Breast epithelium (tissue), 4 donors: ENCODE measurements at places on chromosomes 1 and 21. TPM values are rescaled to one million over a fixed set of nuclear protein-coding genes. Genes with fewer than 3 reads are reported as not detected.

INSRR gene
- total RNA-seq, result not detected

DNA sequence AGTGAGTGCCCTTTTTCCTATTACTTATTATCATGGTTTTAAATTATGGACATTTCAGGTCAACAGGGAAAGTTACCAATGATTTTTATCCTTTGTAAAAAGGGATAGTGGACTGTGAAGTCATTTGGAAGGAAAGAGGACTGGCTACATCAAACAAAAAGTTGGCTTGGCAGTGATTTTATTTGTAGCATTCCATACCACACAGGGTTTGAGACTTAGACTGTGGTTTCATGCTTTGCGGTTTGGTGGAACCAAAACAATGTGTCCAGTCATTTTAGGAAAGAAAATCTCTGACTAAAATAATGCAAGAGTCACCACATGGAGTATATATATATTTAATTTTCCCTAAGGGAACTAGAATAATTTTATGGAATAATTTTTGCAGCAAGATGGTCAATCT, 239.5 kb downstream of the HMCN1 start:
- no peak overlapping the region for H3K27ac ChIP-seq
- no peaks in the 10 kb centered on the region for H3K4me1 ChIP-seq
- no peak overlapping the region for H3K4me3 ChIP-seq
- no peaks in the 10 kb centered on the region for H3K27me3 ChIP-seq

PI4KB gene
- total RNA-seq, result 59.2 TPM

FAM110D gene
- total RNA-seq, result 9.1 TPM

GRCh38 chr1:202197653-202198365, 4.2 kb downstream of the LGR6 start:
- peaks cover 4% of the 10 kb centered on the region for H3K4me1 ChIP-seq
- no peak for DNase-seq
- no peak overlapping the region for H3K27ac ChIP-seq
- H3K4me3 ChIP-seq, result no peak overlapping the region
- no peaks in the 10 kb centered on the region for H3K36me3 ChIP-seq

DNA sequence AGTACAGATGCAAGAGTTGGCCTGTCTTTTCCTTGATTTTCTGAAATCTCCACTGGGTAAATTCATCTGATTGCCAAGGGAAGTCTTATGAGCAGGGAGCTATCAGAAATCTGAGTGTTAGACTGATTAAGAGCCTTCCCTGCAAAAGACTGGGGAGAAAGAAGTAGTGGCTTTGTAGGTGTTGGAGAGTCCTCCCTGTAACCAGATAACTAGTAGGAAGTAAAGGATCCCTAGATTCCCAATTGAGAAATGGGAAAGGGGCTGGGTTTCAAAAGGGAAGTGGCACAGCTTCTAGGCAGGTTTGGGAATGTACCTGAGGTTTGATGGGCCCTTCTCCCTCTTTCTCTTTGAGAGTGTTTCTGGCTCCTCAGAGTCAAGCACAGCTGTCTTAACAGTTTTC, 2.1 kb downstream of the TLCD4 start:
- no peak overlapping the region for H3K27ac ChIP-seq
- no peak for DNase-seq

DNA sequence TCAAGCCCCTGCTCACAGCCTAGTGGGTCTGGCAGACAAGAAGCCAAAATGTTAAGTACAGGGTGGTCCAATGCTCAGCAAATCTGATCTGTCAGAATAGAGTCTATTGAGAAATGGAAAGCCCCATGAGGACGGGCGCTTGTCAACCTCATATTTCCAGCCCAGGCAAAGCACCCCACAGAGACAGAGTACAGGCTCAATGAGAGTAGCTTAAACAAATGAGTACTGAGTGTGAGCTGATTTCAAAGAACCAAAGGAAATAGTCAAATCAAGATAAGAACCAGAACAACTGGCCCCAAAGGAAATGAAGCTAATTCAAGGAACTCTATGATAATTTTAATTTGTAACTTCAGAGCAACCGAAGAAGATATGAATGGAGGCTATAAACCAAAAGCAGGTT, 44.6 kb upstream of the SLC30A1 start:
- no peaks in the 10 kb centered on the region for H3K36me3 ChIP-seq
- H3K27me3 ChIP-seq, result no peaks in the 10 kb centered on the region
- no peak overlapping the region for H3K27ac ChIP-seq
- DNase-seq, result no peak

GRCh38 chr1:156090840-156091188, 8.5 kb upstream of the MEX3A start:
- no peaks in the 10 kb centered on the region for H3K36me3 ChIP-seq
- H3K4me3 ChIP-seq, result no peak overlapping the region
- DNase-seq, result peak; percentile 94
- no peak overlapping the region for H3K27ac ChIP-seq

LHX4 gene
- total RNA-seq, result not detected

DNA sequence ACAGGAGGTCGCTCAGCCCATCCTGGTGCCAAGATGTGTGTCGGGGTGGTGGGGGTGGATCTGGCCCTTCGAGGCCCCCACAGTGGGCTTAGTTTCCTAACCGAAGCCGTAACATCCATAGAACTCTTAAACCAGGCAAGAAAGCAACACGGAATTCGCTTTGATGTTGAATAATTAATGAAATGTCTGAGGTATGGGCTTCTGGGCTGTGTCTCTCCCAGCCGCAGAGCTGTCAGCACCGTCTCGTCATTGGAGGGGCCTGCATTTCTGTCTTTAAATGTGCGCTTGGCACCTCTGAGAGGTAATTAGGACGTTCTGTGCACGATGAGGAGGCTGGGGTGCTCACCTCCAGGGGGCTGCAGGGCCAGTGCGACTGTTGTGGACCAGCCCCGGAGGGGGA, 13.3 kb upstream of the PLCH2 start:
- no peak overlapping the region for H3K27ac ChIP-seq
- no peaks in the 10 kb centered on the region for H3K36me3 ChIP-seq
- H3K4me1 ChIP-seq, result no peaks in the 10 kb centered on the region
- DNase-seq, result no peak
- no peak overlapping the region for H3K4me3 ChIP-seq

DNA sequence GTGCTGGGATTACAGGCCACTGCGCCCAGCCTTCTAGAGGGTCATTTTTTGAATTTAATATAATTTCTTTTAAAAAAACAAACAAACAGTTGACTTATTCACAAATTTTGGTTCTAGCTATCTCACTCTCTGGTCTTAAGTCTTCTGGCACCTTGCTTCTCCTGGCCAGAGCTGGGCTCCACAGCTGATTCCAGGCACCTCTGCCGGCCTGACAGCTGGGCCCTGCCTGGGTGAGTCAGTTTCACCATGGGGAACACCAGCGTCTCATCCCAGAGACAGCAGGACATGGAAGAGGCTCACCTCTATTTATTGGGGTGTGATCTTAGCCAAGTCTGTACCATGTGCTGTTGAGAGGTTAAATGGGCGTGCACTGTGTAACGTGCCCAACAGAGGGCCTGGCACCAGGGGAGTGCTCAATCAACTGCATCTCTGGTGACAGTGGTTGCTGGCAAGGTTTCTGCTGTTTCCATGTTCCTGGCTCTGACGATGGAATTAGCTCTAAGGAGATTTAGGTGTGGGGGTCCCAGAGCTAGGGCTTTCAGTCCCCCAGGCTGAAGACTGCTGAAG, 956 bp downstream of the CPLANE2 start:
- no peaks in the 10 kb centered on the region for H3K27me3 ChIP-seq
- peak overlapping the region; percentile 49 for H3K4me3 ChIP-seq
- peak overlapping the region; percentile 96 for H3K27ac ChIP-seq
- no peak for DNase-seq
- peaks cover 5% of the 10 kb centered on the region for H3K4me1 ChIP-seq

DNA sequence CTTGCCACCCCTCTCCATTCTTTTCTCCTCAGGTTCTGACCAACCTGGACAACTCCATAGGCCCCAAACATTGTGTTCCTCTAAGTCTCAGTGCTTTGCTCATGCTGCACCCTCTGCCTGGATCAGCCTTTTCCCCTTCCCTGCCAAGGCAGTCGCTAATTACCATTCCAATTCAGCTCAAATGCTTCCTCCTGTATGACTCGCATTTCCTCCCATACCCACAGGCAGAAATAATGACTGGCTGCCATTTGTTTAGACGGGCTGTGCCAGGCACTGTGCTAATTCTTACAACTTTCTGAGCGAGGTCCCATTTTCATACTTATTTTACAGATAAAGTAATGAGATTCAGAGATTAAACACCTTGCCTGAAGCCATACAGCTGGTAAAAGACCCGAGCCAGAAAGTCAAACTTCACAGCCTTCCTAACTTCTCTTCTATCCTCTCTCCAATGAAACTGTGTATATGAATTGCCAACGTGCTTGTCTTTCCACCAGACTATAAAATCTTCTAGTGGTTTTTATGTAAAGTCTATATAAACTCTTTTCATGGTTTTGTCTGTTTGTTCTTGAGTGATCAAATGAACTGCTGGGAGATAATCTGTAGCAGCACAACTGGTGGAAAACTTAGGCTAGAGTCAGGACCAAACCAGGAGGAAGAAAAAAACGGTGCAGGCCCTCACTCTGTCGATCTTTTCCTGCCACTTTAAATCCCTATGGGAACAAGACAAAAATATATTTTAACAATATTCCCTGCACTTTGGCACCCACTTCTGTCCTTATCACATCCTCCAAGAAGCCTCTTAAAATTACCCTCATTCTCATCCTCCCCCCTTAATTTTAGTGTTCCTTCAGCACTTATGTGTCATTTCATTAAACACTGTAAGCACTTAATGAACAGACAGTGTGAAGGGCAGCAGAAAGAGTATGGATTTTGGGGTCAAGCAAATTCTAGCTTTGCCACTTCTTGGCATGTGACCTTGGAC, 33.7 kb downstream of the RAB3B start:
- H3K36me3 ChIP-seq, result no peaks in the 10 kb centered on the region
- H3K27ac ChIP-seq, result no peak overlapping the region
- no peak for DNase-seq
- H3K27me3 ChIP-seq, result no peaks in the 10 kb centered on the region
- no peak overlapping the region for H3K4me3 ChIP-seq

MAP3K21 gene
- total RNA-seq, result 9.5 TPM

- no peak for DNase-seq
- no peaks in the 10 kb centered on the region for H3K27me3 ChIP-seq
- no peaks in the 10 kb centered on the region for H3K4me1 ChIP-seq
- no peak overlapping the region for H3K27ac ChIP-seq
- no peaks in the 10 kb centered on the region for H3K36me3 ChIP-seq
These were observed 57.4 kb downstream of the ARHGEF16 start for GRCh38 chr1:3511856-3512255.

- no peak overlapping the region for H3K4me3 ChIP-seq
- H3K27me3 ChIP-seq, result no peaks in the 10 kb centered on the region
- no peaks in the 10 kb centered on the region for H3K36me3 ChIP-seq
- no peak overlapping the region for H3K27ac ChIP-seq
- DNase-seq, result no peak
These were observed 29.5 kb upstream of the RUNX3 start for GRCh38 chr1:24959623-24959975.

DNA sequence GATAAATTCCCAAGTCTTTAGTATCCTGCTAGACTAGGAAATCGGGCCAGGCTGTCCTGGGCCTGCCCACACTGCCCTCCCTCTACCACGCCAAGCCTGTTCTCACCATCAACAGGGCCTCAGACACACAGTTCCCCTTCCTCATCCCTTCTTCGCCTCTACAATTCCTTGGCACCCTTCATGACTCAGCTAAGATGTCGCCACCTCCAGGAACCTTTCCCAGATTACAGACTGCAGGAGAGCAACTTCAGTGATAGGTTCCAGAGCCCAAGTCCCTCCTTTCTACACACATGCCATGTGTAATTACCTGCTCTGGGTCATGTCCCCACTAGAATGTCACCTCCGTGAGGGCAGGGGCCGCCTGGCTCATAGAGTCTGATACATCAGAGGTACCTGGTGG, 3.3 kb downstream of the RIMS3 start:
- H3K27ac ChIP-seq, result no peak overlapping the region
- H3K4me1 ChIP-seq, result no peaks in the 10 kb centered on the region
- H3K4me3 ChIP-seq, result no peak overlapping the region
- no peak for DNase-seq
- H3K27me3 ChIP-seq, result no peaks in the 10 kb centered on the region
- H3K36me3 ChIP-seq, result no peaks in the 10 kb centered on the region

MMP23B gene
- 15.5 TPM for total RNA-seq

GRCh38 chr1:243233908-243234307, 21.2 kb downstream of the CEP170 start:
- H3K36me3 ChIP-seq, result no peaks in the 10 kb centered on the region
- no peak overlapping the region for H3K27ac ChIP-seq
- H3K27me3 ChIP-seq, result no peaks in the 10 kb centered on the region
- H3K4me3 ChIP-seq, result no peak overlapping the region
